ENCODE measurements at places on chromosomes 12 and 14.

- no peak for DNase-seq
Observed at GRCh38 chr14:92340071-92340470, 17.1 kb downstream of the SLC24A4 start.

GRCh38 chr14:30238936-30239335 lies 311.3 kb upstream of the PRKD1 start:
- DNase-seq: no peak

DNA sequence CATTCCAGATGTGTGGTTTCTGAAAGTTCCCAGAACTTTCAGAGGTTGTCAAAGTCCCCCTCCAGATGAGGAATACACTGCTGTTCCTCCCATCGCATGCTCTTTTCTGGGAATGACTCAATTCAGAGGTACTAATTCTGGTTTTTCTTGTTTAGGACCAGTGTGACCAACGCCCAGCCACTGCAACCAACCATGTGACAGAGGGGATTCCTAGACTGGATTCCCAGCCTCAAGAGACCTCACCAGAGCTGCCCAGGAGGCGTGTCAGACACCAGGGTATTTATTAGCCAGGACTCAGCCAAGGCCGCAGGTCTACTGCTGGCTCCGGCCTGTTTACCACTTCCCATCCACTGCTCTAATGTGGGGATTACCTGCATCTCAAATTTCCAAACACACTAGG lies 24.2 kb downstream of the TRAFD1 start:
- DNase-seq: no peak

DNA sequence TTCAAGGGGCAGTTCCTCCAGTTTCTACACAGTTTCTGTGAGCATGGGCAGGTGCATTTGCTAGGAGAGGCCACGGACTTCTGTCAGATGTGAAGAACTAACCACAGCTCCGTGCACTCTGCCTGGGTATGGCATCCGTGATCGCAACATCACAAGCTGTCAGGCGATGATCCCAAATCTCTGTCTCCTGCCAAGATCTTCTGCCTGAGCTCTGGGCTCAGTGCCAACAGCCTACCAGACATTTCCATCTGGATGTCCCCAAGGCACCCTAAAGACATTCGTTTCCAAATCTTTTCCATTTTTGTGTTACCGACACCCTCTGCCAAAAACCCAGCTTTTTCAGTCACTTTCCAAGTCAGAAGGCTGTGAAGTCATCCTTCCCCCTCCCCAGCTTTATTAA lies 292.1 kb downstream of the GLT1D1 start:
- no peak for DNase-seq

GRCh38 chr12:18261906-18262305 lies 588 bp downstream of the PIK3C2G start:
- no peak for DNase-seq

DNA sequence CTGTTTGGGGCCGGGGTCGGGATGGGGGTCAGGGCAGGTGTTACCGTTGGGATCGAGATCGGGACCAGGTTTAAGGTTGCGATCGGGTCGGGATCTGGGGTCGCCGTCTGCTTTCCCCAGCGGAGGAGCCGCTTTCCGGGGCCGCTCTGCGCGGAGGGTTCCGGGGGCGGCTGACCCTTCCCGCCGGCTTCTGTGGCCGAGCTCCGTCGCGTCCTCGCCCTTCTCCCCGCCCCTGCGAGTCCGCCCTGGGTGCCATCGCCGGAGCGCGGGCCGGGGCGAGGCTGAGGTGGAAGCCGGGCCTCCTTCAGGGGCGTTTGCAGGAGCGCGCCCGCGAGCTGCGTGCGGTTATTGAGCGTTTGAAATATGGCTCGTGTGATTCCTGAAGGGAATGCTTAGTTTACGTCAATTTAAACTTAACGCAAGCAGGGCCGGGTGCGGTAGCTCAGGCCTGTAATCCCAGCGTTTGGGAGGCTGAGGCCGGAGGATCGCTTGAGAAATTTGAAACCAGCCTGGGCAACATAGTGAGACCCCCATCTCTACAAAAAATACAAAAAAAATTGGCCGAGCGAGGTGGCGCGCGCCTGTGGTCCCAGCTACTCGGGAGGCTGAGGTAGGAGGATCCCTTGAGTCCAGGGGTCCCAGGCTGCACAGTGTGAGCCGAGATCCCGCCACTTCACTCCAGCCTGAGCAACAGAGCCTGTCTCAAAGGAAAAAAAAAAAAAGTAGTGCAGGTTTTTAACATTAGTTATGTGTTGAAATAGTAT lies 620 bp downstream of the PGAM5 start:
- DNase-seq: no peak

- DNase-seq: no peak
Observed at GRCh38 chr12:107488666-107489065, 196.9 kb upstream of the PWP1 start.

DNA sequence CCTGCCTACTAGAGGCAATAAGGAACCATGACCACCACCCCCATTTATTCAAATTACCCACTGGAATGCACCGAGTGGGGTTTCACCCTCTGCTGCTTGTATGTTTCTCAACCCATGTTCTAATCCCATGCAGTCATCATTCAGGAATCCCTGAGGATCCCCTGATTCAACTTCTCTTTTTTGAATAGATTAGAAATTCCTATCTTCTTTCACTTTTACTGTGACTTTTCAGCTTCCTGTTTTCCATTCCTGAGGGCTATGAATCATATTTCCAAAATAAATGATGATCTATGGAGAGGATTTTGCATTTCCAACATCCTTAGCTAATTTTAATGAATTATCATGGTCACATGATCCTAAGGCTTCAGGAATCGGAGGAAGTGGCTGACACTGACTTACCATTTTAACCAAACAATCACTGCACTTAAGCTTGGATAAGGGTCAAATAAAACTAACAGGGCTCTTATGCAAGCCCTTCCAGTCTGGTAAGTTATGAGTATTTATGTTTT lies 19.4 kb upstream of the P2RX4 start:
- no peak for DNase-seq

- no peak for DNase-seq
Observed at GRCh38 chr12:92676710-92677109, 26.1 kb upstream of the PLEKHG7 start.

DNA sequence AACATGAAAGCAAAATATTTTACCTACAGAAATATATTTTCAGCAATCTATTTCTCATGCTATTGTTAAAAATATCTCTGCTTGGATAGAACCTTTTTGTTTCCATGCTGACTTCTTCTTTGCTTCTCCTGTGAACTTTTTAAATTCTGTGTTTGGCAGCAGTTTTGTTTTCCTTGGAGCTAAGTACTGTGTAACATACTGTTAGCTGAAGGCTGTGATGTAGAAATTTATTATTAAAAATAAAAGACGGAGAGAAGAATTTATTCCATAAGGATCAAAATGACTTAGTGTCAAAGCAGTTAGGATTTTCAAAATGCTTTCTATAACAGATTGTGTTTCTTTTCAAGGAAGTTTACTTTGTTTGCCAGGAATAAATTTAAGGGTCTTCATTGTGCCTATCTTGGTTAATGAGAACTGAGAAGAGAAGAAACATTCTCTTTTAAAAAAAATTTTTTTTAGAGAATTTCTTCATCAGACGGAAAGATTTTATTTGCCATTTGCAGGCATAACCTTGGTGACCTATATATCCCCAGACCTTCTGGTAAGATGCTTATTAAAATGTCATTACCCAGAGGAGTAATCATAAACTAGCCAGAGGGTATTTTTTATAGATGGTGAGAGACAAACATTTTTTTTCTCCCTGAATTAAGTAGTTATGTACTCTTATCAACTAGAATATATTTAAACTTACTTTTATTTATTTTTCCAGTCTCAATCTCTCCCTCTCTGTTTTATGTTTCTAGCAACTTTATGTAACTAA lies 147.1 kb upstream of the SLCO1C1 start:
- DNase-seq: no peak

- no peak for DNase-seq
Observed at GRCh38 chr12:57069523-57069922, 9.1 kb downstream of the NEMP1 start.

DNA sequence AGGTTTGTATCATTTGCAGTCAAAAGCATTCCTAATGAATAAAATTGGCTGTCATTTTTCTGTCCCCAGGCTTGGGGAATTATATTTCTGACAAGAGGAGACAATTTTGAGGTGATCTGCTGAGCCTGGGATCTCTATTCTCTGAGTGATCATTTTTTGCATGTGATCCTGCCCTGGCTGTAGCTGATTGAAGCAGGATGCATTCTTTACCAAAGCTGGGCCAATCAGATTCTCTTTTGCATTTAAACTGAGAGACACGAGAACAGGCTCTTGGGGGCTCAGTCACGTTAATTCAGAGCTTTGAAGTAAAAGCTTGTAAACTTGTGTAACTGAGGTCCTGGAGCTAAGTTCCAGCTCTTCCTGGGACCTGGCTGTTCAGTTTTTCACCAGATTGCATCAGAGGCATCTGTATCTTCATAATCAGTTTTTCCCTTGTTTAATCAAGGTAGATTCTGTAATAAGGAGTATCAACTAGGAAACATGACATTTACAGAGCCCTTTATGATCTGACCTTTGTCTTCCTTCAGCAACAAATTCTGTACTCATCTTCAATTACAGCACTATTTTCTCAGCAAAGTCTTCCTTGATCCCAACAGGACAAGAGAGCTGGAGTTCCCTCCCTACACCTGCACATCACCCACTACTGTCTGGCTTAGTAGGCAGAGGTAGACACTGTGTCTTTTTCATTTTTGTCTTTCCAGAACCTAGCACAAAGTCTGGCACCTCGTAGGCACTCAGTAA lies 35.0 kb upstream of the MANSC4 start:
- DNase-seq: no peak

DNA sequence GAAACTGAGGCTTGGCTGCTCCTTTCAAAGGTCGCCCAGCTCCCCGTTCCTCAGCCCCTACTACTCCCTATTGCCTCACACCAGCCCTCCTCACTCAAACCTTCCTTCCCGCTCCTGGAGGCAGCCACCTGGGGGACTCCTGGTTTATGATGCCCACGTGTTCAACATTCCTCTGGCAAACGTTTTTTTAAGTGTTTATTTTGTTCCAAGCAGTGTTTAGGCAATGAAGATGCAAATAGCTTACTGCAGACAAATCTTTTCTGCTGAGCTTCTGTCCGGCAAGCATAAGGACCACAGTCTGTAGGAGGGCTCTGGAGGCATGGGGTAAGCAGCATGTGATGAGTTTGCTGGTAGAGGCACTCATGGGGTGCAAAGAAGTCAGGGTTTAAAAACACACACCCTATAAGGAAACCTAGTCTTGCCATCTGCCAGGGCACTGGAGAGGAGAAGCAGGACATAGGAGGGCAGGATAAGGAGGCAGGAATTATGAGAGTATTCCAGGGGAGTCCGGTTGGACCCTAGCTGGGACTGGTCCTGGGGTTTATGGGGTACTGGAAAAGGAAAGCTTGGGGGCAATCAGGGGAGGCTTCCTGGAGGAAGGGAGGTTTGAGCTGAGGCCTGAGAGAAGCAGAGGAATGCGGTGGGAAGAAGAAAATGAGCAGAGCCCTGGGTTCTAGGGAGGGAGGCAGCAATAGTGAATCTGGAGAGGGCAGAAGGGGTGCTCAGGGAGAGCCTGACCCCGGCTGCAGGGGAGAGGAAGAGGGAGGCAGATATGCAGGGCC lies 123.3 kb downstream of the NCOR2 start:
- no peak for DNase-seq

GRCh38 chr12:25041006-25041741 lies 92.3 kb upstream of the BCAT1 start:
- no peak for DNase-seq

GRCh38 chr14:86373886-86374285 lies 843.9 kb downstream of the FLRT2 start:
- no peak for DNase-seq

- DNase-seq: no peak
Observed at GRCh38 chr12:52250048-52250990, 17.3 kb downstream of the KRT7 start.

- no peak for DNase-seq
Observed at GRCh38 chr12:62722971-62723680, 211.8 kb downstream of the PPM1H start.

GRCh38 chr12:80868576-80868975 lies 69.2 kb downstream of the LIN7A start:
- DNase-seq: no peak

GRCh38 chr14:23629204-23629603 lies 7.0 kb upstream of the DHRS2 start:
- no peak for DNase-seq

GRCh38 chr12:94575024-94575423 lies 75.3 kb downstream of the TMCC3 start:
- DNase-seq: no peak

- DNase-seq: no peak
Observed at GRCh38 chr12:57236925-57237595, 7.5 kb downstream of the SHMT2 start.

DNA sequence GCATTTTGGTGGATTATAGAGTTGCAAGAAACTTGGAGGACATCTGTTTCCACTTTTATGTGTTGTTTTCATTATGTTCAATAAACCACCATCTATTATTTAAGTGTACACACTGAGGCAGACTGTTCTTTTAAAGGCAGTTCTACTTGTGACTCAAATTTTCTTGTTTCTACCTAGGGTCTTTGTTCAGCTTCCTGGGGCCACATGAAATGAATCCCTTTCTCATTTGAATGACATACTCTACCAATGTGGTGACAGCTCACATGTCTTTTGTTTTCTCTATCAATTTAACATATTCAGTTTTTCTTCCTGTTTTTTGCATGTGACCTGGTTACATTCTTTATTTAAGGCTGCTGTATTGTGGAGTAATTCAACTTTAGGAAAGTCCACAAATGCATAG lies 7.9 kb downstream of the SLC16A7 start:
- no peak for DNase-seq

GRCh38 chr12:46608431-46609272 lies 217.1 kb downstream of the SLC38A4 start:
- DNase-seq: no peak

DNA sequence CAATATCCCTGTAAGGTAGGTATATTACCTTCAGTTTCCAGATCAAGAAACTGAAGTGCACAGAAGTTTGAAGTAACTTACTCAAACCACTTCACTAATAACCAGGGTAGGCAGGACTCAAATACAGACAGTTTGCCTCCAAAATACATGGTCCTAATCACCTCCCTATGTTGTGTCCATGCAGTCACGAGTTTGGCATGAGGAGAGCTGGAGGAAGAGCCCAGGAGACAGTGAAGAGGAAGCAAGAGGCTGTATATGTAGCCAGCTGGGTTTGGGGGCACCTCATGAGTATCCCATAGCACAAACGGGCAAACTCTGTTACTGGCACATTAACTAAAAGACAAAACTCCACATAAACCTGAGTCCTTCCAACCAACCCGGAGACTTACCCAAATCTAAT lies 79.2 kb downstream of the DUSP16 start:
- no peak for DNase-seq

DNA sequence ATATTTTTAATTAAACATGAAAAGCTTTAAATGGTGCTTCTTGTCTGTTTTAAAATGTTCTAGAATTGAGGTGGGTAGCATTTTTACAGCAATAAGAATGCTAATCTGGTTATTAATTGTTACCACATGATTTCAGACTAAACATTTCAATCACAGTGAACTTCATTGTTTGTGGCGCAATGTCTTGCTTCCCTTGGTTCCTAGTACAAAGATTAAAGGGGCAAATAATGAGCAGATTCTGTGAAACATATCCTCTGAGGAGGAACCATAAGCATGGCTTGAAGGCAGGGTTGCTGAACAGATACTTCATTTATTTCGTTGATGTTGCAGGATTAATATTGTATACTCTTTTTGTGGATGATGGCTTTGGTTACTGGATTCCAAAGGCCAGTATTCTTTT lies 162.1 kb downstream of the FUT8 start:
- DNase-seq: no peak

- no peak for DNase-seq
Observed at GRCh38 chr14:38209572-38210557, 2.2 kb downstream of the SSTR1 start.

GRCh38 chr12:102204025-102204424 lies 6.4 kb upstream of the PMCH start:
- DNase-seq: no peak

- no peak for DNase-seq
Observed at GRCh38 chr12:96233939-96234461, 39.8 kb downstream of the ELK3 start.

Data from stimulated activated CD8-positive, alpha-beta memory T cell treated with anti-CD3 and anti-CD28 coated beads, Interleukin-7, amount 100 ng/mL, for 24 hours (primary cell).